ENCODE measurements at places on chromosomes 4 and X.
A peak's percentile ranks its signal among the peaks of the same experiment; 100 is the strongest.

- no peak for DNase-seq
Measured at GRCh38 chrX:14676431-14676830, 147.1 kb downstream of the GLRA2 start.

GRCh38 chr4:38381788-38382187 is 282.2 kb upstream of the KLF3 start:
- DNase-seq = no peak

GRCh38 chr4:40225497-40225896 is 28.7 kb downstream of the RHOH start:
- no peak for DNase-seq

DNA sequence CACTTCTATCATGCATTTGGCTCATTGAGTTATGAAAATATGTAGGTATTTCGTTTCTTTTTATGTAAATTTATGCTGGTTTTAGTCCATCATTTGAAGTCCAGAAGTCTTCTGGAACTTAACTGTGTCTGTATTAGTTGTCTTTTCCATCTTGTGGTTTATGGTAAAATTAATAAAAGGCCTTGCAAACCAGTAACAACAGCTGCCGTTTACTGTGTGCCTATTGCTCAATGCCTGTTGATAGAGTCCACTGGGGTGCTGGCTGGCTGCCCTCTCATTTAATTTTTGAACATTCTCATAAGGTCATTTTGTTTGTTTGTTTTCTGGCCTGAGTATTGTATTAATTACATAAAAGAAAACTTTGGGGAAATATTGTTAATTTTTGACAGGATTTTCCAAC is 98.0 kb downstream of the NAA11 start:
- no peak for DNase-seq

DNA sequence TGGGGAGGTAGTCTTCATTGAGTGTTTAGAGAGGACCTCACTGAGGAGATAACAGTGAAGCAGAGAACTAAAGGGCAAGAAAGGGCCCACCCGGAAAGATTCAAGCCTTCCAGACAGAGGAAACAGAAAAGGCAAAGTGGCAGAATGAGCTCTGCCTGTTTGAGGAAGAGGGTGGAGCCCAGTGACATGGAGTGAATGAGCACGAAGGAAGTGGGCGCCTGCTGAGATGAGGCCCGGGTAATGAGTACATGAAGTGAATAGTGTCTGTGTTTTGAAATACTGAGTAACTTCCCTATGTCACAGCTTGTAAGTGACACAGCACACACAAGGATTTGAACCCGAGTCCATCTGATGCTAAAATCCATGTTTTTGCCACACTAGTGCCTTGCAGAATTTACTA is 32.5 kb upstream of the TLR2 start:
- DNase-seq = peak; percentile 52

DNA sequence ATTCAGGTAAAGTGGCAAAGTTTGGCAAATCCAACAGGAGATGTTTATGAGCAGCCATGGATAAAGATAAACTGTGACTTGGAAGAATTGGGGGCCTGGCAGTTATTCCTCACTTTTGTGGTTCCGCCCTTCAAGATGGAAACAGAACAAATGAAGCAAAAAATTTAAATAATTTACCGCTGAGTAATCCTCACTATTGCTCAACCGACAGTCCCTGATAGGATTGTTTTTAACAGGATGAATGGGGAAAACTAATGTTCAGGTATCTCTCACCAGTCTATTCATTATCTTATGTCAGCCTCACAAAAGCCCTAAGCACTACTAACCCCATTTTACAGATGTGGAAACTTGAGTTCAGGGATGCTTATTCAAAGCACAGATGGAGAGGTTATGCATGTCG is 90.8 kb downstream of the FNIP2 start:
- no peak for DNase-seq

DNA sequence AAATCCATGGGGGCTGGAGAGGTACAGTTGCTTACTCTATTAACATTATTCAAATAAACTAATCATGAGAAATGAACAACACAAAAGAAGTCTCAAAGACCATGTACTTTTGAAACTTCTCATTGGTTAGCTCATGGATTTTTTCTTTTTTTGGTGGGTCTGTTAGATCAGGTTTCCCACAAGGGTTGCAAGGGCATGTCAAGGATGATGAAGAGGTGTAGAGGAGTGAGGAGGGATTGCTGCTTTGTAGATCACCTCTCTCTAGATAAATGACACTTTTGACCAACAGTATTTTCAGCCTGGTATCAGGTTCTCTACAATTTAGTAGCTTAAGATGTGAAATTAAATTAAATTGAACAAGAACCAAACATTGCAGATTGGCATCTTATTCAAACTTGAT is 417.9 kb upstream of the AGA start:
- no peak for DNase-seq

DNA sequence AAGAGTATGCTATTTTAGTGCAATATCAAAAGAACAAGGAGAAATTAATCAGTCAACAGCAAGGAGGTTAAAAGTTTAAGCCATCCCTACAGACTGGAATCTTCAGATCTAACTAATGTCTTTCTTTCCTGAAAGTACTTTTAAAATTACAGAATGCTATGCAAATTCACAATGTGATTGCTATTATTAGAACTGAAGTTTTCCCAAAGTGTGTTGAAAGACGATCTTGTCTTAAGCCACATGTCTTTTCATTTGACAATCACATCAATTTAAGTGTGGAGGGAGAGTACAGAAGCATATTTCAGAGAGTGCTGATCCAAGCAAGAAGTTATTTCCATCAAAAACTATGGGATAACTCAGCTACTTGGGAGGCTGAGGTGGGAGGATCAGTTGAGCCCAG is 64.7 kb upstream of the TNIP3 start:
- DNase-seq = no peak

GRCh38 chr4:3487861-3488260 is 24.8 kb downstream of the DOK7 start:
- DNase-seq = no peak

GRCh38 chr4:150569998-150570535 is 11.9 kb upstream of the MAB21L2 start:
- no peak for DNase-seq

- no peak for DNase-seq
Measured at GRCh38 chr4:146159384-146160058, 16.0 kb upstream of the LSM6 start.

DNA sequence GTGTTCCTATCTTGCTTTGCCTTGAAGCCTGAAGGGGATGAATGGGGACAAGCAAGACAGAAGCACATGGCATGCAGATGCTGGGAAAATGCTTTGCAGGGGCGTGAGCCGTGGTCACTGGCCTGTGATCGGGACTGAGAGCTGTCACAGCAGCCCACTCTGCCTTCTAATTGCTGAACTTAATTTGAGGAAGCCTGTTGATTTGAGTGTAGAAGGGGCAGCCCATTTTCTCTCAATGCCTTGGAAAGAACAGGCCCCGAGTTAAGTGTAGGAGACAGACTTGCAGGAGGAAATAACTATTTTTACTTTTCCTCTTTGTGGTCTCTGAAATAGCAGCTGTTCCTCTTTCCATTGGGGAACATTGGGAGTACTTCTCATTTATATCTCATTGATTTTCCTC is 26.1 kb upstream of the TBC1D1 start:
- no peak for DNase-seq

DNA sequence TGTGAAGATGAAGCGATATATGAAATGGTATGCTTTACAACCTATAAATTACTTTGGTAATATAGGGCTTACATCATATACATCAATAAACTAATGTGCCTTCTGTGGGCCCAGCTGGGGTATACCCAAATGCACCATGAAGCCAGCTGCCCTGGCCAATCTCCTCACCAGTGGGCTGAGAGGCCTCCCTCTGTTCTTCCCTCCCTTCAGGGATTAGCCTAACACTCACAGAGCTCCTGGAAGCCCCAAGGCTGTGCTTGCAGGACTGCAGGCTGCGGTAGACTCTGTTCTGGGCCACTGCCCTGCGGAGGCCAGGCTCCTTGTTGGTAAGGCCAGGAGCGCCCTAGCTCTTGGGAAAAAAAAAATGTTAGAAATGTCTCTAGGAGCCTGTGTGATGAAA is 33.9 kb downstream of the PAGE1 start:
- no peak for DNase-seq

DNA sequence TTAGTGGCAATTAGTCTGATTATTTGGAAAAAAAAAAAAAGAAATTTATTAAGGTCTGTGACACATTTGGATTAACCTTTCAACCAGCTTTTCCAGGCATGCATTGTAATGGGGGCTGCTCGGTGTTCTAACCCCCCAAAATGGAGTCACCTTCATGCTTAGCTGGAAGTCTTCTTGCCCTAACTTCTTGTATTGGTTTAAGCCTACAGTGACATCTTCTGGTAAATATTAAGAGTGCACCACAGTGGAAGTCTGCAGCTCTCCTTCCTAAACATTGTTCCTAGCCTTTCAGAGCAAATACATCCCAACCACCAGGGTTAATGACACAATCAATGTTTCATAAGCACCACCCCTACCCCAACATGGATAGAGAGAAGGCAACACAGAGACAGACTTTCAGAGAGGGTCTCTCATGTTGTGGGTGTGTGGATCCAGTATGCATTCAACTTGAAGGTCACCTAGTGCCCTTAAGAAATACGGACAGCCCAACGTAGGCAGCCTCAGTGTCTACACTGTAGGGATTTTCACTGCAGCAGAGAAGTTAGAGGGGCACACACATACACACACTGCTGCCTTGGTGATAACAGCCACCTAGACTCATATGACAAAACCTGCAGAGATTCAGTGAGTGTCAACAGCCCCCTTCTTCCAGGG is 142.9 kb upstream of the MBNL3 start:
- DNase-seq = no peak

GRCh38 chr4:94762326-94762725 is 4.6 kb downstream of the BMPR1B start:
- DNase-seq = no peak

DNA sequence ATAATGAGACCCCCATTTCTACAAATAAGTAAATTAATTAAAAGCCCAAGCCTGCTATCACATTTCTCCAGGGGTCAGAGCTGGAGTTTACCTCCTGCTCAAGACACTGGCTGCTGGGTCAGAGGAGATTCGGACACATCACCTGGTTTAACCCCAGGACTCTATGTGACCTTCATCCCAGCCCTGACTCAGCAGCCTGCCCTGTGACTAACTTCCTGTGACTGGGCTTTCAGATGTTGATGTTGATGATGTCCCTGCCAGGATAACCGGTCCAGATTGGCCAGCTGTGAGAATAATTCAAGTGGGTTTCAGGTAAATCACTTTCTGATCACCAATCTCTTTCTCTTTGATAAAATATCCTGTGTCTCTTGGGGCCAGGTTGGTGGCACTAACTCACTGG is 102.4 kb upstream of the MAML3 start:
- DNase-seq = no peak

DNA sequence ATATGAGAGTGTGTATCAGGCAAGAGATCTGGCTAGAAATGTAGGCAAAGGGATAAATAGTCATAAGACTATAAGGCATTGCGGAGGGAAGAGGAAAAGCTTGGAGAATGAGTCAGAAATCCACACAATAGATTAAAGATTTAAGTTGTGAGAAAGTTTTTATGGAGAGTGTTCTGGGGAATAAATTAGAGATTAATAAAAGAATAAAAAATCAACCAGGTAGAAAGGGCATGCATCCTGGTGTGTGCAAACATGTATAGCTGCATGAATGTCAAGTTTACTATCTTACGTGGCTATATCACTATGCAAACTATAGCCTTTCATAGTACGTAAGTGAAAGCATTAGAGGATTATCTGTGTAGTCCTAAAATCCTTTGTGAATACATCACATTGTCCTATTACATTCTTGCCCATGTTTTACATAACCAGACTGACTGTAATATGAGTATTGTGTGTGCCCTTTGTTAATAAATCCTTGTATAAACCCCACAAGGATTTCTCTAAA is 36.9 kb downstream of the SNCA start:
- DNase-seq = no peak

DNA sequence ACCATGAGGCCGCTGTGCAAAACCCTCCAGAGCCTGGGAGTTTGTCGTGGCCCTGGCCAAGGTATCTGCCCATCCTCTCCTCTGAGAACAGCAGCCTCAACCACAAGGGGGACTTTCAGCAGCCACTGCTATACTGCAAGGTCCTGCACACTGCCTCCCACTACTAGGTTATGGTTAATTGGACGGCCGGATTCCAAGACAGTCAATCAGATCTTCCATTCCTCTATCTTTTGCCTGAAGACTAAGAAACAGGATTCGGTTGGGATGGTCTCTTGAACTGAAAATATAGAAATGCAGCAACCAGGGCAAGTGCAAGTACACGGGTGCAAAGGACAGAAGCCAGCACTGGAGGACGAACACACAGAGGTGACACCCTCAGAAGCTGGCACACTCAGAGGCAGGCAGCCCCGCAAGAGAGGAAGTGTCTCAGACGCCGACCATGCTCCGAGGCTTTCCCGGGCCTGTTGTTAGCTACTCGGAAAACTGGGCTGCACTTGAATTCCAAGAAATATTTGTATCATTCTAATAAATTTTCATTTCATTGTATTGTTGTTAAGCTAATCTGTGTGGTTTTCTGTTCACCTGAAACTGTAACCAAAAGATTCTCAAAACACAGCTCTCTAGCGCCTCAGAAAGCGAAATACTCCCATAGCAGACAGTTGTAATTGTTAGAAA is 63.3 kb downstream of the AFAP1 start:
- DNase-seq = no peak

DNA sequence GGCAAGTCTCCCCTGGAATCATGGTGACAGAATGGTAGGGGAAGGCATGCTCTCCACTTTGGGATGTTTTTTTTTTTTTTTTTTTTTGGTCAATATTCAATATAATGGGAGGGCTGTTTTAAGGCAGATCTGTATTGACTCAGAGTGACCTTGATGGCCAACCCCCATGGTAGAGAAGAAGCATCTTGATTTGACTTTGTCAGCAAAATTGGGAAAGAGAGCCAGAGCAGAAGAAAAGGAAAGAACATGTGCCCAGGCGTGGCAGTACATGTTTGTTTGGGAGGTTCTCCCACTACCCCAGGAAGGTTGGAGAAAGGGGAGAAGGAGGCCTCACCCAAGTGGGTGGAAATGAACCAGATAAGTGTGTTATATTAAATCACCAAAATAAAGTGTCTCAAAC is 62.2 kb upstream of the TBC1D9 start:
- no peak for DNase-seq
